ENCODE measurements at places on chromosomes 6 and 20.

- no peak for DNase-seq
Measured at GRCh38 chr6:41678511-41679084, 40.3 kb downstream of the MDFI start.

- DNase-seq = no peak
Measured at GRCh38 chr6:97591955-97592354, 308.9 kb upstream of the MMS22L start.

GRCh38 chr6:157585274-157586087 lies 204.5 kb downstream of the ZDHHC14 start:
- DNase-seq = no peak

DNA sequence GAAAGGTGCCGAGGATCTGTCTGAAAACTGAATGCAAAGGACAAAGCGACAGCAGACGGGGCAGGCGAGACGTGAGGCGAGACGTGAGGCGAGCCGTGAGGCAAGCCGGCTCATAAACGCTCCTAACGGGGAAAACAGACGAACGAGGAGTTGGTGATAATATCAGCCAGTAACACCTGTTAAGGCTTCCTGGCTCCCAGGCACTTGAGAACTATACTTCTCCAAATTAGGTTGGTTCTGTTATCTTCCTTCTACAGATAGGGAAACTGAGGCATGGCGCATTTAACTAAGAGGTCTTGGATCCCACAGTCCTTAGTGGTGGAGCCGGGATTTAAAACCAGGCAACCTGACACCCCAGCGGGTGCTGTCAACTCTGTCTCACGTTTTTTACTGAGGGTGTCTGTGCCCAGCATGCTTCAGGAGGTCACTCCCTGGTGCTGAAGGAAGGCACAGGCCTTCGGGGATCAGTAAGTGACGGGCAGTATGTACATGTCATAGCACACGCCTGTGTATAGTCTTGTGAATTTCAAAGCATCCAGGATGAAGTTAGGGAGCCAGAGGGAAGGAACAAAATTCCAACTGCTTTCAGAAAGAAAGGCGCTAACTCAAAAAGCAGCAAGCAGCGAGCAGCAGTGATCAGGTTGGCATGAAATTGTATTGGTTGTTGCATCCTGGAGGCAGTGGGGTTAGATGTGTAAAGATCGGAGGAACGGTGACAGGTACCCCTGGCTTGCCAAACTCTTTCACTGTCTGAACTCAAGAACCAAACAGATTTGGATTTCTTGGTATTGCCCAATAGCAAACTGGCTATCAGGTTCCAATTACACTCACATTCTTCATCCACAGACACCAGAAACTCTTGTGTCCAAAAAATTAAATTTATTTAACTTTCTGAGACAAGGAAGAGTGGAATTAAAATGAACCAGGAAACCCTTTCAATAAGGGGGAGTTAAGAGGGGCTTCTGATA lies 318.7 kb downstream of the THBS2 start:
- no peak for DNase-seq

All from activated T-helper 1 cell treated with anti-CD3 and anti-CD28 coated beads, Interleukin-12 subunit alpha, Interleukin-12 subunit beta, Interleukin-2, Interleukin-4 antibody, amounts not matched to agents 30 ng/mL and 10 ng/mL and 1 ng/mL, durations not matched to agents 14 hours and 24 hours and 36 hours (primary cell).